ENCODE measurements at places on chromosomes 6 and 20. TPM values are rescaled to one million over a fixed set of nuclear protein-coding genes. Genes with fewer than 3 reads are reported as not detected.

DNA sequence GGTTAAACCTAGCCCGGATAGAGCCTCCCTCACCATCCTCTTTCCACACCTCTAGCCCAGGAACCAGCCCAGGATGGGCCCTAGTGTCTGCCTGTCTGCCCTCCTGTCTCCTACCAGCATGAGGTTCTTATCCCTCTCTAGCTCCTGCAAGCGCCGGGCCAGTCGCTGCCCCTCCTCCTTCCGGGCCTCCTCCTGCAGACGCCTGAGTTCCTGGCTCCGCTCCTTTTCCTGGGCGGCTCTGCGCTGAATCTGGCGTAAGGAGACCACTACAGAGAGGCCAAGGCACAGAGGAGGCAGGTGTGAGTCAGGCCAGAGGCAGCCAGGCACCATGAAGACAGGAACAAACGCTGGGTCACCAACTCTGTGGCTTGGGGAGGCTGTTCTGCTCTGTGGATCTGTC lies 4.3 kb upstream of the PSORS1C2 start:
- H3K4me3 ChIP-seq: no peak overlapping the region
- no peak for DNase-seq

The BIRC7 gene
- not detected for polyA plus RNA-seq

DNA sequence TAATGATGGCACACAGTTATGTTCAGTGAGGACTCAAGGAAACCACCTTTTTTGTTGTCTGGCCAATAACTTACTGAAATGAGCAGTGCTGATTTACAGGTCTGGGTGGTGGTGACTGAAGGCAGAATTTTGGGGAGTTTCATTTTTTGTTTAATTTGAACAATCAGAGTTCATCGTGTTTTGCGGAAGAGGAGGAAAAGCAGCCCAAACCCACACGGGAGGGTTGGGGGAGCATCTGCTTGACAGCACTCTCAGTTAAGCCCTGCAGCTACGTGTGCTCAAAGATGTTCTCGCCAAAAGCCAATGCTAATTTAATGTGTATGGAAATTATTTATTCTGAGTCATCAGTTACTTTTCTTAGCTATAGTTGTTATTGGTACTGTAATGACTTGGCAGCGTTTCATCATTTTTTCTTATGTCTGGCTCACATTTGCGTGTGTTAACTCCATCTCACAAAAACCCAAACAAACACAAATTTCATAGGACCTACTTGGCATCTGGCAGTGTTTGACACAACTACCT lies 89.2 kb downstream of the UST start:
- H3K27me3 ChIP-seq: peaks cover 12% of the 10 kb centered on the region
- no peaks in the 10 kb centered on the region for H3K36me3 ChIP-seq
- no peaks in the 10 kb centered on the region for H3K4me1 ChIP-seq

DNA sequence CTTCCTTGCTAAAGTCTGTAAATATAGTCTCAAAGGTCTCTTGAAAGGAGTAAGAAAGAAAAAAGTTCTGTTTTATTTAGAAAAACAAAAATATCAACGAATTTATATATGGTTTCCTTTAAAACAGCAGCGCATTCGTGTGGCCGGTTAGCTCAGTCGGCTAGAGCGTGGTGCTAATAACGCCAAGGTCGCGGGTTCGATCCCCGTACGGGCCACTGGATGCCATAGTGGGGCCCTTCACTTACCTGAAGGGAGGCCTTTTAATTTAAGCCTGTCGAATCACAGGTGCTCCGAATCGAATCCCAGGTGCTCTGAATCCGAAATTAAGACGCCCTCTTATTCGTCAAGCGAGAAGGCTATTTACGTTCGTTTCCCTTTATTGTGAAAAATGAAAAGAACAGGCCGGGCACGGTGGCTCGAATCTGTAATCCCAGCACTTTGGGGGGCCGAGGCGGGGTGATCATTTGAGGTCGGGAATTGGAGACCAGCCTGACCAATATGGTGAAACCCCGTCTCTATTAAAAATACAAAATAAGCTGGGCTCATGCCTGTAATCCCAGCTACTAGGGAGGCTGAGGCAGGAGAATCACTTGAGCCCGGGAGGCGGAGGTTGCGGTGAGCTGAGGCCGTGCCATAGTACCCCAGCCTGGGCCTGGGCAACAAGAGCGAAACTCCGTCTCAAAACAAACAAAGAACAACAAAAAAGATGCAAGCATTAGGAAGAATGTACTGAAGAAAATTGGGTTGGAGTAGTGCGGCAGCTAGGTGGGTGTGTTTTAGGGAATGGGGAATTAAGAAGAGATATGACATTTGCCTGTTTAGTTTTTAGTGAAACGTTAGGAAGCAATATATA lies 195.8 kb upstream of the ZNF184 start:
- H3K27me3 ChIP-seq: peaks cover 37% of the 10 kb centered on the region
- H3K27ac ChIP-seq: no peak overlapping the region
- peak; percentile 44 for DNase-seq
- no peaks in the 10 kb centered on the region for H3K4me1 ChIP-seq

DNA sequence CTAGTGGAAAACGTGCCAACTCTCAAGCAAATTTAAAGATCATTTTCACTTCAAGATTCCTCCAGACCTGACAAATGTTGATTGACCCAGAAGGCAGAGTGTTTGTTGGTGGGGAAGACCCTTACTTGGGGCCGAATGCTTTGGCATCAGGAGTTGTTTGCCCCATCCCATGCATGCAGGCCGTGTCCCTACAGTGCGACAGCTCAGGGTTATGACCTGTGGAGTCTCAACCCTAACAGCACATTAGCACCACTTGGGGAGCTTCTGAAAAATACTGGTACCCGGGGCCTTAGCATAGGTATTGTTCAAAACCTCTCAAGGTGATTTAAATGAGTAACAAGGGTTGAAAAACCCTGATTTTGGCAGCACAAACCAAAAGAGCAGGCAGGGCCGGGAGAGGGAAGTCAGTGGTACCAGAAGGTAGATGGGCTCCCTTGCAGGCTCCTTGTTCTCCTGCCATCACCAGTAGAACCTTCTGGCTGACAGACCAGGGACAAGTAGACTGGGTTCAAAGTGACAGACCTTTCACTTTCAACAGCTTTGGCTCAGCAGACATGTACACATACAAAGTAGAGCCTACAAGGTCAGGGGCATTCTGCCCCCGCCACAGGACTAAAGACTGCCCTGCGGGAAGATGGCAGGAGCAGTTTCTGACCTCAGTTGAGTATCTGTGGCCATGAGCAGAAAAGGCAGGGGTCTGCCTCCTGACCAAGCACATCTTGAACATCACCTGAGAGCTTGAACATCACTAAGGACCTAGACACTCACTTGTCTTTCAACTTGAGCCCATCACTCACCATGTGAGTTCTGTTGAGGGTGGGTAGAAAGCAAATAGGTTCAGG lies 39.6 kb downstream of the PLCG1 start:
- peak overlapping the region; percentile 89 for H3K27ac ChIP-seq
- no peak overlapping the region for H3K4me3 ChIP-seq
- peaks cover 56% of the 10 kb centered on the region for H3K36me3 ChIP-seq
- no peak for DNase-seq
- H3K27me3 ChIP-seq: no peaks in the 10 kb centered on the region
- H3K4me1 ChIP-seq: peaks cover 8% of the 10 kb centered on the region

The PCK1 gene
- not detected for polyA plus RNA-seq

DNA sequence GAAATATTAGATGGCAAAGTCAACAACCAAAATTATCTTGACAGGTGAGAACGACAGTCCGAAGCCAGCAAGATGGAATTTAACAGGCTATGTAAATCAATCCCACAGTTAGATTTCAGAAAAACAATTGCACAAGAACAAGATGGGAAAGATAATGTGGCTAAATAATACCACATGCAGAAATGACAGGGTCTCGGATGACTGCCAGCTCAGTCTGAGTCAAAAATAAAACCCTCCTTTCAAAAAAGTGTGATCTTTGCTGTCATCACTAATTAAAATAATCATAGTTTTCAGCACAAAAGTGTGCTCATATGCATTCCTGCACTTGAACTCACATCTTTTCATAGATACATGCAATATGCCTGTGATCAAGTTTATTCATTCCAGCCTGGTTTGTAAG lies 25.9 kb downstream of the FOXQ1 start:
- H3K27me3 ChIP-seq: peaks cover 15% of the 10 kb centered on the region
- H3K4me1 ChIP-seq: no peaks in the 10 kb centered on the region
- H3K36me3 ChIP-seq: no peaks in the 10 kb centered on the region
- no peak for DNase-seq
- no peak overlapping the region for H3K4me3 ChIP-seq

- no peaks in the 10 kb centered on the region for H3K4me1 ChIP-seq
- no peaks in the 10 kb centered on the region for H3K36me3 ChIP-seq
- DNase-seq: no peak
- no peaks in the 10 kb centered on the region for H3K27me3 ChIP-seq
- H3K27ac ChIP-seq: no peak overlapping the region
Measured at GRCh38 chr6:39897698-39898097, 36.6 kb downstream of the MOCS1 start.

DNA sequence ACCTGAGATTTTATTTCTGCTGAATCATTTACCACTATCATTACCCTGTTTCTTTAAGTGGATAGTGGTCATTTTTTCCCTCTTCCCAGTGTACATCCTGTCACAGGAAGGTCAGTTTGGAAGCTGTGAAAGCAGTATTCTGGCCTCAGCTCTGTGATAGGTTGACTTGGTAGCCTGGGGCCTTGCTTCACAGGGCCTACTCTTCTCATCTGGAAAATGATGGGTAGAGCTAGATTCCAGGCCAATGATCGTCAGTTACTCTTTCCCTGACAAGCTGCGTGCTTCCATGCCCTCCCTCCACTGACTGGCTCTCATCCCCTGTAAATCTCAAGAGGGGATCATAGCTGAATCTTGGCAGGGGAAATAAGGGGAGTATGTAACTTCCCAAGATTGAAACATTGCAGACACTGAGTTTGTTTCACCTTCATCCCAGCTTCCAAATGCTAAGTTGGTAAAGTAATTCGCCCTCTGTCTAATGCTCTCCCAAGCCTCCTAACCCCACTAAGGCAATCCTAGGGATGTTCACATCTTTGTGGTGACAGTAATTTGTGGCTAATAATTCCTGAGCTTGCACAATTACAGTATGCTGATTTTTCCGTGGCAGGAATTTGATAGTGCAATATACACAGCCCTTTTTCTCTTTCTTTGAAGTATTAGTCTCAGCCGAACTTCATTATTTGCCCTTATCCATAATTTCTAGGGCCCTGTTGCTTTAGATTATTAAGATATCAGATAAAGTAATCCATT lies 51.2 kb downstream of the VAPB start:
- H3K27me3 ChIP-seq: no peaks in the 10 kb centered on the region
- no peaks in the 10 kb centered on the region for H3K4me1 ChIP-seq
- H3K4me3 ChIP-seq: no peak overlapping the region

DNA sequence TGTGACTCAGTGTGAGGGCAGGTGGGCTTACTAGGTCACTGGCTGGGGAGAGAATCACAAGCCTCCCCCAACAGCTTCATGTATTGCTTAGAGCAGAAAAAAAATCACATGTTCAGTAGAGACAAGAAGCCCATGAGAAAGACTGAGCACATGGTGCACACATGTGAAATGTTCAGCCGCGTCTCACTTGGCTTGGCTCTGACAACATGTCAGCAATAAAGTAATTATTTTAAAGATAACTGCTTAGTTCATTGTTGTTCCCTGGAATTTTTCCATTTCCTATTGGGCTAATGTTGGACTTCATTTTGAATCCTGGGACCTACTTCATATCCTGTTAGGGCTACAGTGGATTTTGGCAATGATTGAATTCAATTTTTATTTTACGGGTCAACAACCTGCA lies 222.6 kb downstream of the C6orf118 start:
- H3K4me1 ChIP-seq: no peaks in the 10 kb centered on the region
- H3K27me3 ChIP-seq: no peaks in the 10 kb centered on the region
- no peak overlapping the region for H3K27ac ChIP-seq

GRCh38 chr6:27503436-27504030 lies 30.6 kb upstream of the ZNF184 start:
- H3K4me3 ChIP-seq: peak overlapping the region; percentile 61
- H3K27ac ChIP-seq: no peak overlapping the region
- no peaks in the 10 kb centered on the region for H3K4me1 ChIP-seq
- no peaks in the 10 kb centered on the region for H3K36me3 ChIP-seq

DNA sequence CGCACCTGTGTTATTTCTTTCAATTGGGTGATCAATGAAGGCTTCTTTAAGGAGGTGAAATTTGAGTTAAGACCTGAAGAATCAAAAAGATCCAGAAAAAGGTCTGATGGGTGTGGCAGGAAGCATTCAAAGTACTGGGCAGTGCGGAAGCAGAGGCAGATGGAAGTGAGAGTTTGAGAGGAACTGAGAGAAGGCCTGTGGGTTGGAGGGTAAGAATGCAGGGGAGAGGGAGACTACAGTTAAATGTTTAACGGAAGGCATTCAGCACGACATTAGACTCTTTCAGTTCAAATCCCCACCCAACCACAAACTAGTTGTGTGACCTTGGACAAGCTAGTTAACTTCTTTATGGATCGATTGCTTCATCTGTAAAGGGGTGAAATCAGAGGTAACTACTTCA lies 50.5 kb upstream of the GCM1 start:
- H3K27me3 ChIP-seq: no peaks in the 10 kb centered on the region
- H3K36me3 ChIP-seq: no peaks in the 10 kb centered on the region
- DNase-seq: no peak

The IPCEF1 gene
- polyA plus RNA-seq: not detected

The ETV7 gene
- 0.31 TPM for polyA plus RNA-seq

GRCh38 chr6:78947962-78948361 lies 80.6 kb downstream of the IRAK1BP1 start:
- H3K4me3 ChIP-seq: no peak overlapping the region
- peaks cover 76% of the 10 kb centered on the region for H3K36me3 ChIP-seq
- no peaks in the 10 kb centered on the region for H3K4me1 ChIP-seq

DNA sequence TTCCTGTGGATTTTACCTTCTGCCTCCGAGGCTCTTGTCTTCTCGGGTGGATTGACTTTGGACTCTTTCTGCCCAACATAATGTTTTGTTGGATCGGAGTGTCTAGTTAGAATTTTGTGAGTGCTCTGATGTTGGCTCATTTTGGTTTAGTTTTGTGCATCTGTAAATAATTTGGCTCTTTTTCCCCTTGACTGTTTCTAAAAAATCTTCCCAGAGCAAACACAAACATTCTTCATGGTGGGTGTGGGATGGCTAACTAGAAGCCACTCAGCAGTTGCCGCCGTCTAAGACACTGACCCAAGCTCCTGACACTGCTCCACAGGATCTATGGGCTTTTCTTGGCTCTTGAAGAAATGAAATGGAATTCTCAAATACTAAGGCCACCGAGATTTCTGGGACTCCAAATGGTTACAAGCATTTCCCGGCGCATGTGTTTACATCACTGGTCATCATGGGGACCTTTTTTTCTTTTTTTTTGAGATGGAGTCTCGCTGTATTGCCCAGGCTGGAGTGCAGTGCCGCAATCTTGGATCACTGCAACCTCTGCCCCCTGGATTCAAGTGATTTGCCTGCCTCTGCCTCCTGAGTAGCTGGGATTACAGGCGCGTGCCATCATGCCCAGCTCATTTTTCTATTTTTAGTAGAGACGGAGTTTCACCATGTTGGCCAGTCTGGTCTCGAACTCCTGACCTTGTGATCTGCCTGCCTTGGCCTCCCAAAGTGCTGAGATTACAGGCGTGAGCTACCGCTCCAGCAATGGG lies 92.0 kb upstream of the FRMD1 start:
- no peaks in the 10 kb centered on the region for H3K4me1 ChIP-seq
- H3K4me3 ChIP-seq: no peak overlapping the region
- no peaks in the 10 kb centered on the region for H3K36me3 ChIP-seq
- H3K27me3 ChIP-seq: no peaks in the 10 kb centered on the region
